Vagina (tissue), 2 donors: ENCODE measurements at places on chromosomes 3 and 15. TPM values are rescaled to one million over a fixed set of nuclear protein-coding genes. Genes with fewer than 3 reads are reported as not detected.

DNA sequence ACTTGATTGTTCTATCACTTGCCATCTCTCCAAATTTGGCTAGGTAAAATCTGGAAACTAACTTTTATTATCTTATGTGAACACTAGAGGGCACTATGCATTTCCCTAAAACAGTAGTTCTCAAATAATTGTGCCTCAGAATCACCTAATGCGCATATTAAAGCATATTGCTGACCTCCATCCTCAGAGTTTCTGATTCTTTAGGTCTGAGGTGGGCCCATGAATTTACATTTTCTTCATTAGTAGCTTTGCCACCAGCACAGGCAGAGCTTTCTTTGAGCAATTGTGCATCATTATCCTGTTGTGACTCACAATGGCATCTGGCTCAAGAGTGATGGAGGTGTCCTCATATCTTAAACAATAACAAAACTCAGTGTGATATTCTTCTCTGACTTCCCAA is 17.5 kb upstream of the BCHE start:
- no peak for DNase-seq

GRCh38 chr3:14223595-14223994 is 45.0 kb downstream of the LSM3 start:
- DNase-seq = no peak

DNA sequence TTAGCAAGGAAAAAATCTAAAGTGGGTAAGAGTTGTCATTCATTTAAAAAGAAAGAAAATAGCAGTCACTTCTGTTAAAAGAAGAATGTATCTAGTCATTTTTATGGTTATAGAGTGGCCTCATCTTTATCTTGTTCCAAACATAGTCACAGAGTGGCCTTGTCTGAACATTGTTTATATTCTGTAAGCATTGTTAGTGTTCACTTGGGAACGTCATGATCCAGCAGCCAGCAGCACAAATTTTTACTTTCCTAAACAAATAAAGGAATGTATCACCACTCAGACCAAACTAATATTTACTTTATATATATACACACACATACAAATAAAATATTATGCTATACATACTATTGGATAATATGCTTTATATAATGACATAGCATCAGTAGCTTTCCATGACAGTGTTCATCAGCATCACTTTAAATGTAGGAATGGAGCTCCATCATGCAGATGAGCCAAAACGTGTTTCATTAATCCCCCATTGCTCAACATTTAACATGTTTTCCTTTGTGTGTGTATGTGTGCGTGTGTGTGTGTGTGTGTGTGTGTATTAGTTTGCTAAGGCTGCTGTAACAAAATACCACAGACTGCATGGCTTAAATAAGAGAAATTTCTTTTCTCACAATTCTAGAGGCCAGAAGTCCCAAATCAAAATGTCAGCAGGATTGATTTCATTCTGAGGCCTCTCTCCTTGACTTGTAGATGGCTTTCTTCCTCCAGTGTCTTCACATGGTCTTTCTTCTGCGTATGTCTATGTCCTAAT is 39.6 kb upstream of the GYG1 start:
- DNase-seq = no peak

- no peak for DNase-seq
Measured at GRCh38 chr15:69896606-69897005, 201.1 kb downstream of the TLE3 start.

DNA sequence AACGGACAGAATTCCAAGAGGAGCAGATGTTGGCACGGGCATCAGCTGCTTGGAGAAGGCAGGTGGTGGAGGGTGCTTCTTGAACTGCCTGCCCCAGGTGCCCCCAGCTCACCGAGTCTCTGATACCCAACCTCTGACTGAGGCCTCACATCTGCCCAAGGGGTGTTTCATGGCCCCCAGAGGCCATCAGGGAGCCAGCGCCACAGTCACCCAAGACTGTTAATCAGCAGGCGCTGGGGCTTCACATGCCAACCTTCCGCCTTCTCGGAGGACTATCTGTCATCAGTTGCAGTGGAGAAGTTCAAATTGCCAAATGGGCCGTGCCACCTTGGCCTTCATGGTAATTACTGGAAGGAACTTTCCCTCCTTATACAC is 61.9 kb upstream of the SLC6A1 start:
- no peak for DNase-seq

The GABRB3 gene
- not detected for total RNA-seq

- DNase-seq = no peak
Measured at GRCh38 chr3:173397161-173398110, at the start of gene NLGN1. Gene NLGN1 (plus strand): TSS chr3:173397744.

DNA sequence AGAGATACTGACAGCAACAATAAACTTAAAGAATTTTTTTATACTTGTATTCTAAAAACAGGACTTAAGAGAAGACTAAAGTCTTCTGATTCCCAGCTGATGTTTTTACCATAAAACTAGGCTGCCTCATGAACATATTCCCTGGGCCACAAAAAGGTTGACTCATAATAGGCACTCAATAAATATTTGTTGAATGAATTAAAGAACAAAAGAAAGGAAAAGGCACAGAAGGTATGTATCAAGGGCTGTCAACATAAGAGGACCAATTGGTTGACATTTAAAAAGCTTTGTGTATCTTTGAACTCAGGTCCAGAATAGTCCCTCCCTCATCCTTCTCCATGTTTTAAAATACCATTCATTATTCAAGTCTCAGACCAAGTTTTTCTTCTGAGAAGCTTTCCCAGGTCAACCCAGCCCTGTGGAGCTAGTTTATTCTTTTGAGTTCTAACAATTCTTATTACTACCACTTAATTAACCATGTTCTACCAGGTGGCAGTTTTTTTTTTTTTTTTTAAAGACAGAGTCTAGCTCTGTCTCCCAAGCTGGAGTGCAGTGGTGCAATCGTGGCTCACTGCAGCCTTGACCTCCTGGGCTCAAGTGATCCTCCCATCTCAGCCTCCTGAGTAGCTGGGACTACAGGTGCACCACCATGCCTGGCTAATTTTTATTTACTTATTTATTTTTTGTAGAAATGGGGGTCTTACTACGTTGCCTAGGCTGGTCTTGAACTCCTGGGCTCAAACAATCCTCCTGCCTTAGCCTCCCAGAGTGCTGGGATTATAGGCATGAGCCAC is 17.5 kb upstream of the ARHGEF3 start:
- no peak for DNase-seq
